ENCODE measurements at places on chromosomes 7 and 10.

GRCh38 chr10:110352930-110353243 lies 48.2 kb upstream of the SMNDC1 start:
- no peak for DNase-seq

DNA sequence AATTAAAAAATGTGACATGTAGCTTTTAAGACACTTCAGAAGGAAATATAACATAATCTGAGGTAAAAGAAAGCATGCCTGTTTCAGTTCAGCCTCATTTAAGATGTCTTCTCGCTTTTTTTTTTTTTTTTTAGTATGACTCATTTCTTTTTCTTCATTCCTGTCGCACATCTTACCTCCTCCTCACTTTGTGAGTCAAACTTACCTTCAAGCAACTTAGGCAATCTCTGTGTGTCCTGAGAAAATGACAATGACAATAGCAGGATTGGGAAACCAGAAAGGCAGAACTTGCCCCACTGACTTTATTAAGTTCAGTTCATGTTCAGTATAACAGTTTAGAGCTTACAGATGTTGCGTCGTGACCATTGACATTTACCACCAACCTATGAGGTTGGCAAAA lies 7.7 kb downstream of the PTN start:
- DNase-seq, result no peak

DNA sequence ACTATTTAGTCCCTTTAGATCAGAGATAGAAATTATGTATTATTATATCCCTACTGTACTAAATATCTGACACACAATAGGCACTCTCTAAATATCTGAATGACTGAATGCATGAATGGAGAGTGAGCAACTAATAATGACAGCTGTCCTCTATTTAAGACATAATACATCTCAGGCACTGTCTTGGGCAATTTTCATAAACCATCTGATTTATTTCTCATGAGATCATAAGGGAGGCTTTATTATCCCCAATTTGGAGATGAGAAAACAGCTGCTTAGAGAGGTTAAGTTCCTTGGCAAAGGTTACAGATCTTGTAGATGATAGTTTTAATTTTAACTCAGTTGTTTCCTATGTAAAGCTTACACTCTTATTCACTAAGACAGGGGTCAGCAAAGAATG lies 570.6 kb downstream of the GRM8 start:
- DNase-seq, result no peak

- no peak for DNase-seq
Measured at GRCh38 chr10:30877111-30877510, 154.6 kb downstream of the ZNF438 start.

- no peak for DNase-seq
Measured at GRCh38 chr10:50740293-50740648, 535 bp downstream of the ASAH2B start.

GRCh38 chr7:30352169-30352568 lies 67.8 kb downstream of the ZNRF2 start:
- DNase-seq, result no peak

GRCh38 chr7:103299660-103300059 lies 2.4 kb downstream of the PMPCB start:
- DNase-seq, result no peak

DNA sequence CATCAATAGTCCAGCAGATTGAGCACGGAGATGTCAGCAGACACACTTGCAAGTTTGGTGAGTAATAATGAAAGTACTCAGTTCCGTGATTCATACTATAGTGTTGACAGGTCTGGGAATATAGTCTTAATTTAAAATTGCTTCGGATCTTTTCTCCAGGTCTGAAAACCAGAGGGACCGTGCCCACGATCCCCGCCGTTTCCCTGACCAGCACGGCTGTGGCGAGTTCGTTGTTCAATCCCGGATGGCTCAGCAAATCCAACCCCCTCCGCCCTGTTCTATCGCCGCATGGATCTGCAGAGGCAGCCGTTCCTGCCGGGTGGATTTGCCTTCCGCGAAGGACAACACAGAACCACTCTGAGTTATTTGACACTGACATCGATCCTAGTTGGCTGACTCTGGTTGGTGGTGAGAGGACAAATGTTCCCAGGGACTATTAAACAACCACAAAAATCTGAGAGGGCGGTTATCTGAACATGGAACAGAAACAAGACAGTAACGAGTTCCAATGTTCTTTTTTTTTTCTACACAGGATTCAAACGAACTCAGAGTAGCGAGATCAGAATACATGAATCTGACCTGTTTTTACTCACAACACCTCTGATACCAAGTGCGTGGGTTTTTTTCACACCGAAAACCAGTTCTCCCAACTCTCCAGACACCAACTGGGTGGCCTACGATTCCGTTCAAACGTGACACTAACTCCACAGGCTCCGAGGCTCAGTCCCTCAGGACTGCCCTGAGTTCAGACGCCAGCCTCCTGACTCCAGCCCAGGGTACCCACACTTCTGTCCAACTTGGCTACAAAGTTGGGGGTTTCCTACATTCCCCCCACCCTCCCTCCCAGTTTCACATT lies 52.7 kb downstream of the RBM17 start:
- DNase-seq, result no peak
